ENCODE measurements at places on chromosomes 4 and X.

DNA sequence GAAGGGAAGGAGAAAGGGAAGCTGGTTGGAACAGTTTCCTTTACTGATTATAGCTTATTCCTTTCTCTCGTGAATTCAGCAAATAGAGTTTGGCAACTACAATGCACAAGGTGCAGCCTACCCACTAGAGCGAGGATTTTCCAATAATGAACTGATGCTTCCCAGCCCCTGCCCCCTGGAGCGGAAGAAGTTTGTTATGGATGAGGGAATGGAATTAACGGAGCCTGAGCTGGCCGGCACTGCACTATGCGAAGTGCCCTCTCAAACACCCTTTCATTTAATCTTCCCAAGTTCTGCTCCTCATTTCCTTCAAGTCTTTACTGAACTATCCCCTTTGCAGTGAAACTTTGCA is 42.5 kb upstream of the CBR4 start:
- DNase-seq: no peak

DNA sequence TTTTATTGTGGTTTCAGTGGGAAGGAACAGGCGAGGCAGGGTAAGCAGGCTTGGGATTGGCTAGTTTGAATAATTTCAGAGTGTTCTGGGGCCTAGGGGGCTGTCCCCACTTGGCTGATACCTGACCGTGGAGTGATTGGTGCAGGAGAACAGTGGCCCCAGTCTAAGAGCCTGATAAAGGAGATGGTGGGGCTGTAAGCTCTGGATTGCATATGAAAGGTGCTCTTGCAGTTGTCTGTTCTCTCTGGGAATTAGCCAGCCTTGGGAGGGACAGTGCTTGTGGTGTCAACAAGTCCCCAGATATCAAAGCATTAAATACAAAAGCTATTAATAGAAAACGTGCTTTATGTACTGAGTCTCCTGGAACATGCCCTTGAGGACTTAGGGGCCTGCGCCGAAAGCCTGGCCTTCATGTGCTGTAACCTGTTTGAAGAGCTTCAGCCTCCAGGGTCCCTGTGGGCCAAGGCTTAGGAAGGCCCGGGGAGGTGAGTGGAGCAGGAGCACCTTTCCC is 30.4 kb upstream of the CLTRN start:
- no peak for DNase-seq

- no peak for DNase-seq
Observed at GRCh38 chrX:124378643-124379042, 32.3 kb downstream of the SH2D1A start.

DNA sequence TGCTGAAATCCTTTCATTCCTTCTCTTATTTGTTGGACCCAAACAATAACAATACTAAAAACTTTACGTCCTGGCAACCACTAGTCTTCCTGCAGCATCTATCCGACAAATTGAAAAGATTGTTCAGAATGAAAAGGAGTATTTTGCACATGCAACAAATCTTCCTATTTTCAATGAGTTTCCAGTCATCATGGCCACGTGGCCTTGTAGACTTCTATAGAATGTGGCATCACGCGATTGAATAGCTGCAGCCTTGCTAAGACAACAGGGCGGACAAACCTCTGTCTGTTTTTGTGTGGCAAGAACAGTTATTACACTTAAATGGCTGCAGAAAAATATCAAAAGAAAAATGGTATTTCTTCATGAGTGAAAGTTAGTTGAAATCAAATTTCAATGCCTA is 297.9 kb upstream of the LCORL start:
- DNase-seq: no peak

GRCh38 chr4:47519239-47519883 is 34.3 kb downstream of the ATP10D start:
- DNase-seq: no peak

DNA sequence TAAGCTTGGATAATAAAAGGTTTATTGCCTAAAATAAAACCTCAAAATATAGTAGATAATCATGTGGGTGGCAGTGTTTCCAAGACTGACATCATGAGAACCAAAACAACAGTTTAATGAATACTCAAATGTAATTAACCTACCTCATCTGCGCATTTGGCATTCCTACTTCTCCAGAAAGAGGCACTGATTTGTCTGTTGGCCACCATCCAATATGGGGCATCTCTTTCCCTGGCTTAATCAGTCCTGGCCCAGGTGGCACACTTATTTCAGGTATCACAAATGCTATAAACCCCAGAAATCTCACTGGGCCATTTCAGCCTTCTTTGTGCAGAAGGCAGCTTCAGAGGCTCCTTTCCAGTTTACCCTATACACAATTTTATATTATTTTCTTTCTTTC is 192.2 kb downstream of the COMMD8 start:
- no peak for DNase-seq

- DNase-seq: no peak
Observed at GRCh38 chr4:155542415-155542814, 124.2 kb upstream of the GUCY1A1 start.

- no peak for DNase-seq
Observed at GRCh38 chr4:69056921-69057550, 39.2 kb upstream of the UGT2B7 start.

DNA sequence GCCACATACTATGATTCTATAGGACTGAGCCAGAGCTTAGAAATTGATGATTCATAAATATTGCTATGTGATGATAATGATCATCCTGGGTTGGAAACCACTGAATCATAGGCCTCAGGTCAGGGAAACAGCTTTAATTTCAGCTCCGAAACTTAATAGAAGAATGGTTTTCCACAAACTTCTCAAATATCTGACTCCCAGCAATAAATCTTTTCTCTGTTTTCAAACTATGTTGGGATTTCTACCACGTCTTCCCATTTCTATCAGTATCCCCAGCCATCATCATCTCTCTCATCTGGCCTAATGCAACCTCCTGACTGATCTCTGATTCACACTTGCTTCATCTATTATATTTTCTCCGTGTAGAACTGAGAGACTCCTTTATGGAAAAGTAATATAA is 521.8 kb upstream of the AGA start:
- DNase-seq: no peak

DNA sequence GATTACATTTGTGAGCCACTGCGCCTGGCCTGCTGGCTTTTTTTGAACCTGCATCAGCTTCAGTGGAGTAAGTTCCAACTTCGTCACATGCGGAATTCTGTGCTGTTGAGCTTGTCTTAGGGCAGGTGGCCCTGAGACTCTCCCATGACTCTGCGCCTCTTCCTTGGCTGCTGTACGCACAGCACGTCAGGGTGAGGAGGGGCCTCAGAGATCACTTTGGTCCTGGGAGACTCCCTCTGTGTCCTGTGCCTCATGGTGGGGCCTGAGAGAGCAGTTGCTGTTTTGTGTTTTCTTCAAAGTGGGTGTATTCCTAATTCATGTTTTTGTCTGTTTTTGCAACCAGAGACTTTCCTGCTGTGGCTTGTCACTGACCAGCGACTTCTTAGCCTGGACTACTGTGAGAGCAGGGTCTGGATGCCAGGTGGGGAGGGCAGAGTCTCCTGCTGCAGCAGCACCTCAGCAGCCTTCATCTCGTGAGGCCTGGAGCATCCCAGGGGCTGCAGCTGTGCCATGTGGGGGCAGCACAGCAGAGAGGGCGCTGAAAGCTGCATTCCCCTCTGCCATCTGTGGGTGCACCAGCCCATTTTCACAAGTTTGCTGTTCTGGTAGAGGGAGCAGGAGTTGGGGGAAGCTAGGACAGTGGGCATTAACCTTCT is 107.8 kb downstream of the TNIP2 start:
- DNase-seq: no peak

DNA sequence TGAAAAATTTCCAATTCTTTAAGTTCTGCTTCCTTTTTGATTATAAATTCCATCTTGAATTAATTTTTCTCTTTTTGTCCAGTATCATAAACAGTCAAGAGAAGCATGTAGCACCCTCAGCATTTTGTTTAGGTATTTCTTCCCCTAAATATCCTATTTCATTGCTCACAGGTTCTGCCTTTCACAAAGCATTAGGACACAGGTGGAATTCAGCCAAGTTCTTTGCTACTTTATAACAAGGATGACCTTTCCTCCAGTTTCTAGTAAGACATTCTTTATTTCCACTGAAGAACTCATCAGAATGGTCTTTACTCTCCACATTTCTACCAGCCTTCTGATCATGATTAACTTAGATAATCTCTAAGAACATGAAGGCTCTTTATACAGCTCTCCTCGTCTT is 7.4 kb downstream of the SLC9B1 start:
- DNase-seq: no peak

GRCh38 chr4:2763511-2763967 is 7.4 kb upstream of the TNIP2 start:
- no peak for DNase-seq

DNA sequence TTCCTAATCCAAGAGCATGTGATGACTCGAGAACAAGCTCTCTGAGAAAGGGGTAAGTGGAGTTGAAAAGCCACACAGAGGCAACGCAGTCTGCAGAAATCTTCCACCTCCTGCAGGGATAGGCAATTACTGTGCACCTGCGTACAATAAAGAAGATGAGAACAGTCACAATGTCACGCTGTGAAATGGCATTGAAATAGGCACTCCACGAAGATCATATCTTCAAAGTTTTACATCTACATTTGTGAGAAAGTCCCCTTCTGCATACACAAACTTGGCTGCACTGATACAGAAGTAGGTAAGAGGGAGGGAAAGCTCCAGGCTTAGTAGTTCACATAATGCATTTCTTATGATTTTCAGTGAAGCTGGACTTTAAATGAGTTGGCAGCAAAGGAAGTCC is 27.1 kb downstream of the DDX60L start:
- no peak for DNase-seq

GRCh38 chrX:115362334-115363095 is 73.0 kb downstream of the LUZP4 start:
- no peak for DNase-seq

GRCh38 chr4:54402880-54403480 is 173.9 kb downstream of the PDGFRA start:
- no peak for DNase-seq

All from NCI-H1048 (cell line).